Effector CD8-positive, alpha-beta T cell (primary cell): ENCODE measurements at places on chromosomes 6 and 20.

DNA sequence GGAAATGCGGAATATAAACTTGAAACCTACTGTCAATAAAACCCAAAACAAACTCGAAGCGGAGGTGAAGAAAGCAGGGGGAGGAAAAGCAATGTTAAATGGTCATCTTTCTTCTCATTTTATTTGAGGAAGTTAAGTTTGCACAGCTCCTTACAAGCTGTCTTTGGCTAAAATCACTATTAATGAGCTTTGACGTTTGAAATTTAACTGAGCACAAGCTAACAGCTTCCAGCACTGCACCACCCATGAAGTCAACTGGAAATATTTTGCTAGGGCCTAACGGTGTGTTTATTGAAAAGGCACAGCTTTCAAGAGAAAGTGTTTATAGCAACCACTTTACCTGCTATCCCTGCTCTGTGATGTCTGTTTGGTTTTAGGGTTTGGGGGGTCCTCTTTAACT lies 103.8 kb downstream of the PKHD1 start:
- DNase-seq, result no peak

DNA sequence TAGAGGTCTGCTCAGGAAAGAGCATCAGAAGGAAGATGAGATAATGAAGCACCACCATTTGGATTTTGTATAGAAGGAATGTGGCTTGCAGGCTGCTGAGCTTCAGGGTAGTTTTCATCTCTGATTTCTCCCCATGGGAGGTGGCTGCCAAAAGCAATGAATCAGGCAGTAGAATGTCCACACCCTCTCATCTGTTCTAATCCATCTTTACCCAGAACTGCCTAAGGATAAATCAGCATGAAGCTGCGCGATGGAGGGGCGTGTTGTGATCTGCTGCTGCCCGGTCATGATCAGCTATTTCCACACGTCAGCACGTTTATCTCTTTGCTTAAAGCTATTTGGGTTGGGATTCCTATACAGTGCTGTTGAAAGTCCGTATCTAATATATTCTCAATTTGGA lies 295.4 kb downstream of the FOXA2 start:
- DNase-seq, result no peak

DNA sequence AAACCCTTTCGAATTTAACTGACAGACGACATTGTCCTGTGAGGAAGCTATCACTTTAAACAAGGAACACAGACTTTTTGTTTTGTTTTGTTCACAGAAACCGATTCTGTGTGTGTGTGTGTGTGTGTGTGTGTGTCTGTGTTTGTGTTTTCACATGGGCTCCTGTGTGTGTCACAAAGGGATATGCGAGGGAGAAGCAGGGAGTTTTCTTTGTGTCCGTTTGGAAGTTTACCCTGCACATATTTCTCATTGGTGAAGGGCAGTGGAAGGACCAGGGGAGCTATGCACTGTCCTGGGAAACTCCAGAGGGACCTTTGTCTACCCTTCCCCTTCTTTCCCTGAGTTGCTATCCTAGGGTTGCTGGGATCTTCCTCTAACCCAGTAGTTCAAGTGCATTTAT lies 17.7 kb downstream of the POM121L2 start:
- no peak for DNase-seq

- no peak for DNase-seq
Measured at GRCh38 chr6:74269600-74269858, 573.5 kb downstream of the CD109 start.

- DNase-seq, result no peak
Measured at GRCh38 chr20:9889270-9889981, 50.5 kb upstream of the PAK5 start.
